ENCODE measurements at places on chromosomes 1 and 21.

DNA sequence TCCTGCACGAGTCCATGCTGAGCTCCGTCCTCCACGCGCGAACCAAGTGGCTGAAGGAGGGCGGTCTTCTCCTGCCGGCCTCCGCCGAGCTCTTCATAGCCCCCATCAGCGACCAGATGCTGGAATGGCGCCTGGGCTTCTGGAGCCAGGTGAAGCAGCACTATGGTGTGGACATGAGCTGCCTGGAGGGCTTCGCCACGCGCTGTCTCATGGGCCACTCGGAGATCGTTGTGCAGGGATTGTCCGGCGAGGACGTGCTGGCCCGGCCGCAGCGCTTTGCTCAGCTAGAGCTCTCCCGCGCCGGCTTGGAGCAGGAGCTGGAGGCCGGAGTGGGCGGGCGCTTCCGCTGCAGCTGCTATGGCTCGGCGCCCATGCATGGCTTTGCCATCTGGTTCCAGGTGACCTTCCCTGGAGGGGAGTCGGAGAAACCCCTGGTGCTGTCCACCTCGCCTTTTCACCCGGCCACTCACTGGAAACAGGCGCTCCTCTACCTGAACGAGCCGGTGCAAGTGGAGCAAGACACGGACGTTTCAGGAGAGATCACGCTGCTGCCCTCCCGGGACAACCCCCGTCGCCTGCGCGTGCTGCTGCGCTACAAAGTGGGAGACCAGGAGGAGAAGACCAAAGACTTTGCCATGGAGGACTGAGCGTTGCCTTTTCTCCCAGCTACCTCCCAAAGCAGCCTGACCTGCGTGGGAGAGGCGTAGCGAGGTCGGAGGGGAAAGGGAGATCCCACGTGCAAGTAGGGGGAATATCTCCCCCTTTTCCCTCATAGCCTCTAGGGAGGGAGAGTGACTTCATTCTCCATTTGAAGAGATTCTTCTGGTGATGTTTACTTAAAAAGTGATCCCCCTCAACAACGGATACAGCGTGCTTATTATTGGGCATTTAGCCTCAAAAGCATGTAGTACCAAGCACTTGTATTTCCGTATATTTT is 991 bp downstream of the PRMT6 start:
- DNase-seq, result peak; percentile 75

DNA sequence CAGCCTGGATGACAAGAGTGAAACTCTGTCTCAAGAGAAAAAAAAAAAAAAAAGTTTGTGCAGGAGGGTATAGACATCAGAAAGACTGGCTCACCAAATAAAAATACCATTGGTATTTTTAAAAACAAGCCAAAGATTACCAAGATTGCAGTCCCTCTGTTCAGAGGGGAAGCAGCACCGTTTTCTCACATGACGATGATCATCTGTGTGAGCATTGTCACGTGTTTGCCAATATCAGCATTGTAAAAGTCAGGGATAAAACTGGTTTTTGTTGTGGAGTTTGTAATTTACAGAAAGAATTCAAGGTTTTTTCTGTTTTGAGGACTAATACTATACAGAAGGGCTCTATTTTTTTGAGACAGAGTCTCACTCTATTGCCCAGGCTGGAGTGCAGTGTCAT is 26.5 kb downstream of the ZNF362 start:
- DNase-seq, result no peak

DNA sequence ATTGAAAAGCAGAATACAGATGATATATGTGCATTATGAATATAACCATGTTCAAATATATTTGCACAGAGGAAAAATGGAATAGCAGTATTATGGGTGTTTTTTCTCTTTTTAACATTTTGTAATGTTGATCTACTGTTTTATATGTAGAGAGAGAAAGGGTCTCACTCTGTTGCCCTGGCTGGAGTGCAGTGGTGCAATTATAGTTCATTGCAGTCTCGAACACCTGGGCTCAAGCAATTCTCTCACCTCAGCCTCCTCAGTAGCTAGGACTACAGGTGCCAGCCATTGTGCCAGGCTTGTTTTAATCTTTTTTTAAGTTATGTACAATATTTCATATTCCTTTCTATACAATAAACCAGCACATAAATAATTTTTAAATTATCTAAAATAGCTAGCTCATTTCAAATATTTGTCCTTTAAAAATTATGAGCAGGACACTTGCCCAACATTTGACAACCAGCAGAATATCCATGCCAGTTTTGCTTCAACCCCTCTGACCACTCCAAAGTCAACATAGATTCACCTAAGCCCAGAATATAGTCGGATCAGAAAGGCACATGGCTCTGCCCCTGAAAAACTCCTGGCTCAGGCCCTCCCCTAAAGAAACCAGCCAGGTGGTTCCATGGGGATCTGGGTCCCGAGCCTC is 29.8 kb downstream of the ZNF281 start:
- DNase-seq, result no peak

DNA sequence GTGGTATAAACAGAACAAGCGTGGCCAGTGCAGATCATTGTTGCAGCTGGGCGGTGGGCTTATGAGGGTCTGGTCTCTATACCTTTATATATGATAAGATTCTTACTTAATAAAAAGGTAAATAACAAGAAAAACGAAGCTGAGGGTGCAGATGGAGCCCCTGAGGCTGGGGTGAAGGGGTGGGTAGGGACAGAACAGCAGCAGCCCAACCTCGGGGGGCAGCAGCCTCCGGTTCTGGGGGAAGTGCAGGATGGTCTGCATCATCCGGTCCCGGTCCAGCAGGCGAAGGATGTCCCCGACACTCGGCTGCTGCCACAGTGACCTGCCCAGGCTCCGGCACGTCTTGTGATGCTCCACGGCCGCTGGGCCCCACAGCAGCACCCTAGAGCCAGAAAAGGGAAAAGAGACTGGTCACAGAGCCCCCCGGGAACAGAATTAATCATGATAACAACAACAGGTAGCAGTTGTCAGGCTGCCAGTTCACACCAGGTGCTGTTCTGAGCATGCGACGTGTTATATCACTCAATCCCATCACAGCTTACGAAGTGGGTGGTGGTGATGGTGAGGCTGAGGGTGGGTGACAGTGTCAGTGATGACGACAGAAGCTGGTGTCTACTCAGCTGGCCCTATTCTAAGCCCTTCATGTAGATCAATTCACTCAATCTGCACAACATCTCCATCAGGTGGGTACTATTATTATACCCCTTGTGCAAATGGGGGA is 35.5 kb downstream of the MRAP start:
- DNase-seq, result no peak

GRCh38 chr1:89546934-89547562 is 22.4 kb downstream of the LRRC8B start:
- no peak for DNase-seq

GRCh38 chr21:29196670-29197191 is 66.3 kb downstream of the MAP3K7CL start:
- DNase-seq, result no peak

All from RKO (cell line).